ENCODE measurements at places on chromosomes 7 and 10.

DNA sequence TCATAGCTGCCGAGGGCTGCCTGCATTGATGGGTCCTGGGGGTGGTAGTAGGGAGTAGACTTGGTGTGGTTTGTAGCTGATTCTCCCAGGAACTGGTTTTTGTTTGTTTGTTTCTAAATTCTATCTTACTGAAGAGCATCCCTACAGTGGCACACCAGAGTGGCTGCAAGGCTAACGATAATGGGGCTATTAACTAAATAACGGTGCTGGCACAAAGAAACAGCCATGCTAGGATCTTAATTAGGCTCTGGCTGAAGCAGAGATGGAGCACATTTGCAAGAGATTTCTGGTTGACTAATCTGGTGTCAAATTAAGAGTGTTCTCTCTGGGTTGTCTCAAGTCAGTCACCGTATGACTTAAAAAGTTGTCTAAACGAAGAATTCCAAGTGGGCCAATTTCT, 590.0 kb downstream of the NRG3 start:
- DNase-seq = no peak

- no peak for DNase-seq
These were observed 187.9 kb downstream of the DIP2C start for GRCh38 chr10:501596-501995.

GRCh38 chr10:109984013-109984412, 23.8 kb upstream of the ADD3 start:
- DNase-seq = no peak

GRCh38 chr10:3784510-3785250, at the start of gene KLF6:
TSS of gene KLF6 (minus strand) at chr10:3785209. CDS start at chr10:3785014, 195 bp downstream.
- no peak for DNase-seq

DNA sequence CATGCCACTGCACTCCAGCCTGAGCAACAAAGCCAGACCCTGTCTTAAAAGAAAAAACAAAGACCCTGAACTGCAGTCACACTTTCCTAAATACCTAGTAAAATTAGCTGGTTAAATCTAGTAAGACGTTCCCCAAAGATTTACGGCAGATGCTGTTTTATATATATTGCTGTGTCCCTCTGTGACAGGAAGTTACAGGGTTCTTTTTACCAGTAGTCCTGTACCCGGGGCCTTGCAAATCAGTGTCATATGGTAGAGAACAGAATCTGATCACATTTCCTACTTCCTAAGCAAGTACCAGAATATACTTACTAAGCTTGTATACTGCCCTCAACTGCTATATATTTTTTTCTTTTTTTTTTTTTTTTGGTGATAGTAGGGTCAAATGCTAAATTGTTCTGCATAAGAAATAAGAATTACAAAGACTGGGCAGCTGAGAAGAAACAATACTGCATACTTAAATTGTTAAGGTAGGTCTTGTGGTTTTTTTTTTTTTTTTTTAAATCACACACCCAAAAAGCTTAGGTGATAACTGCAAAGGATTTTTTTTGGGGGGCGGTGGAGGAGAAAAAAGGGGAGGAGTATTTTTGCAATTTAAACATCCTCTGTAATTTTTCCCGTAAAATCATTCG, 27.3 kb upstream of the KMT2E start:
- no peak for DNase-seq

- no peak for DNase-seq
These were observed 472.9 kb upstream of the AKR1E2 start for GRCh38 chr10:4353059-4353655.

DNA sequence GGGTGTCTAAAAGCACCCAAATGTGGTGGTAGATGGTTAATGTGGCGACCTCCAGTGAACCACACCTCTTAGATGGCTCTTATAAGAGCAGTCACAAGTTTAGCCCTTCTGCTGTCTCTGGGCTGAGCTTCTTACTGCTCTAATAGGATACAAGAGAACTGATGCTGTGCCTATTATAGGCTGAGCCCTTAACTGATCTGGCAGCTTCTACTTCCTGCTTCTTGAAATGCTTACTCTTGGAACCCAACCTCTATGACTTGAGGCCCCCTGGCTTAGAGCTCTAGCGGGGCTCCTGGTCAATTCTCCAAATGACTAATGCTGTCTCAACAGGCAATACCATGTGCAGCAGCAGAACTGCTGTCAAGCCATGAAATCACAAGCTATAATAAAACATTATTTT, 35.0 kb upstream of the LSM8 start:
- no peak for DNase-seq

- DNase-seq = peak; percentile 93
These were observed 2.1 kb downstream of the GIGYF1 start for GRCh38 chr7:100691676-100692577.

DNA sequence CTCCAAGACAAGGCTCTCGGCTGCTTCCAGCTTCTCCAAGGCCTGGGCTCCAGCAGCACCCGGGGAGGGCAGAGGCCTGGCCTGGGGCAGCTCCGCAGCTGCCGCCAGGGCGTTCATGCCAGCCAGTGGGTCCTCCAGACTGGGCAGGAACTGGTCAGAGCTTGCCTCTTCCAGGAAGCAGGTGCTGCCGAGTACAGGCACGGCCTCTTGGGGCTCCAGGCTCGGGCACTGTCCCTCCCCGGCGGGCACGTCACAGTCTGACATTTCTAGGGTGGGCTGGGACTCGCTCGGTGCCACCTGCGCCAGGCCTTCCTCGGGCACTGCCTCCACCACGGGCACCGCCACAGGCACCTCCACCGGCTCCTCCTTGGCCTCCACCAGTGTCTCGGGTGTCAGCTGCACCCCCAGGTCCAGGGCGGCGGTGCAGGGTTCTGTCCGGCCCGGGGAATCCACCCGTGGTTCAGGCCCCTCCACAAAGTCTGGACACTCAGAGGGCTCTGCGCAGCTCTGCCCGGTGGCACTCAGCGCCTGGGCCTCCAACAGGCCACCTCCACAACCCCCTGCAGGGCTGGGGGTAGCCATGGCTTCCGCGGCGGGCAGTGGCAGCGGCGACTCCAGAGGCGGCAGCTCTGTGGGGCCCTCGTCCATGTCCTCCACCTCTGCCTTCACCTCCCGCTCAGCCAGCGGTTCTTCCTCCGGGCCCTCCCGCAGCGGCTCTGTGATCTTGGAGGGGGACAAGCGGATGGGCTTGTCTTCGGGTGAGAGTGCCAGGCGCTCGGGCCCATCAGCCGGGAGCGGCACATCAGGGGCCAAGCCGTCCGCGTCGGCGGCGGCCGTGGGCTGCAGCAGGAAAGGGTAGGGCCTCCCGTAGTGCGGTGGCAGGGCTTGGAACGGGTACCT, 52.9 kb downstream of the TNRC18 start:
- no peak for DNase-seq

DNA sequence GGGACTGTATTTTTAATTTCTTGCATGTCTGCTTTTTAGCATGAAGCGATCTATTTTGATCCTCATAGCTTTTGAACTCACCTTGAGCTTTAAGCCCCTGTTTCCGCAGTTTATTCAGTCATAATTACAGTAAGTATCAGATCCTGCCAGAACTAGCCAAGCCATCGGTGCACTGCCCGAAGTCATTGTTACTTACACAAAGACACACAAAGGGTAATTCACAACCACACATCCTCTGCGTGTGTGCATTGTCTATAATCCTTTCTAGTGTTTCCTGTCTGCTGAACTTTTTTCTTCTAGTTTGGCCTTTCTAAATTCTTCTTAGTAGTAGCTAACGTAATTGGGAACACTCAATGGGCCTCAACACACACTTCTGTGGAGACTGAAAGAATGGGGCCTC, 133.0 kb downstream of the SFMBT2 start:
- no peak for DNase-seq

GRCh38 chr10:13105184-13105583, 5.2 kb downstream of the OPTN start:
- no peak for DNase-seq

GRCh38 chr7:150780292-150780691, 19.9 kb downstream of the TMEM176B start:
- no peak for DNase-seq

- DNase-seq = no peak
These were observed 32.8 kb upstream of the ARHGAP12 start for GRCh38 chr10:31961277-31962074.

DNA sequence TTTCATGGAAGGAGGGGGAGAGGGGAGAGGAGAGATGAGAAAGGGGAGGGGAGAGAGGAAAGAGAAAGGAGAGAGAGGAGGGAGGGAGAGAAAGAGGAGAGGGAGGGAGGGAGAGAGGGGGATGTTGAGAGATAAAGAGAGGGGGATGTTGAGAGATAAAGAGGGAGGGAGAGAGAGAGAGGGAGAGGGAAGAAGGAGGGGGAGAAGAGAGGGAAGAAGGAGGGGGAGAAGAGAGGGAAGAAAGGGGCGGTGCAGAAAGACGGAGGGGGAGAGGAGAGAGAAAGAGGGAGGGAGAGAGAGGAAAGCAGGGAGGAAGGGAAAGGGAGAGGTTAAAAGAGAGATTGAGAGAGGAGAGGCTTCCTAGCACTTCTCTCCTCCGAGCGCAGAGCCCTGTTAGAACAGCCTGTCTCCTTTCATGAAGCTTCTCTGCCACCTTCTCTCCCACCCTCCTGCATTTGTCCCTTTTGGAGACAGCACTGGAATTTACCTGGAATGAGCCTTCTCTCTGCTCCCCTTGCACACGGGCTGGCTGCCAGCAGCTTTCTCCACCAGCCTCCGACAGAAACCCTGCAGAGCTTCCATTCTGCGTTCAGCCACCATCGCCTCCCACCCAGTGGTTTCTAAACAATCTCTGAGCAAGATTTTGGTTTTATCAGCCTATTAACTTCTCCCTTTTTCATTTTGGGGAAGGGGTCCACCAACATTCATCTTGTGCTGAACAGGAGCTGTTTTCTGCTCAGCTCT, 74.0 kb upstream of the CARD11 start:
- DNase-seq = no peak

DNA sequence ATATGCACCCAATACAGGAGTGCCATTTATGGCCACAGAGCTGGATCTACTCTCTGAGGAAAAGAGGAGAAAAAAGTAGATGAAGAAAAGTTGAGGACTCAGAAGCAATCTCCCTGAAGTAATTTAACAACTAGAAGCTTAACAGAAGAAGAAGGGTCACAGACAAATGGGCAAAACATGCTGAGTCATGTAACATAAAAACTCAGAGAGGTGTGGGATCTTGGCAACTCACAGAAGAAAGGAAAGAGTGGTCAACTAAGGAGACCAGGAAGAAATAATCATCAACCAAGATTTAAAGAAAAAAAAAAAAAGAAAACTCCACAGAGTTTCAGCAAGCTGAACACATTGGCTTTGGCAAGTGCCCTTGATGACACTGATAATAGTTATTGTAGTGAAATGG, 51.8 kb upstream of the BET1 start:
- DNase-seq = no peak

DNA sequence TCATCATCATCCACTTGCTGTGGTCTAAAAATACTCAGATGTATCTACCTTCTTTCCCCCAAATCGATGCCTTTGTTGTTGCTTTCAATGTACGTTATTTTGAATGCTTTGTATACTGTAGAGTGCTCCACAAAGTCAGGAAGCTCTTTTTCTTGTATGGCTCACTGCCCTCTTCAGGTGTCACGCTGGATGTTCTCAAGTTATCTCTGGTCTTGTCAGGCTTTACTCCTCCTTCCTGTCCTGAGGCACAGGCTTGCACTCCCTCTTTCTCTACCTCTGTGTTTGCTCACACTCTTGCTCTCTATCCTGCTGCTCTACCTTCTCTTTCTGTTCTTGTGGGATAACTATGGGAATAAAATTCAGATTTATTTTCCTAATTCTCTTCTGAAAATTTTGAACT, 381.3 kb downstream of the NRG3 start:
- no peak for DNase-seq

- DNase-seq = no peak
These were observed 46.6 kb upstream of the ABLIM1 start for GRCh38 chr10:114704679-114705078.

DNA sequence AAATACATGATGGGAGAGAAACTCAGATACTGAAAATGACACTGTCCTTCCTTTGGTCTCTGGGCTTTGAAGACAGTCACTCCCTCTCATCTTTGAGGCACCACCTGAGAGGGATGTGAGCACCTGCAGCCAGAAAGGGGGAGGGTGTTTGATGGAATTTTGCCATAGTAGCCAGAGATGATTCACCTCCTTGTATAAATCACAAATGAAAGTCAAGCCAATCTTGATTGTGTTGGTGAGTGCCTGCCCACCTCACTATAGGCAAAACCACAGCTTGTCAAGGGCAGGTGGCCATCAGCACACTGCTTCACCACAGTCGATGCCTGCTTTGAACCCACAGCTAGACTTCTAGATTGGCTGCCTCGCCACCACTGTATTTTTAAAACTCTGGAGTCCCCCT, 48.2 kb downstream of the PON1 start:
- DNase-seq = no peak

DNA sequence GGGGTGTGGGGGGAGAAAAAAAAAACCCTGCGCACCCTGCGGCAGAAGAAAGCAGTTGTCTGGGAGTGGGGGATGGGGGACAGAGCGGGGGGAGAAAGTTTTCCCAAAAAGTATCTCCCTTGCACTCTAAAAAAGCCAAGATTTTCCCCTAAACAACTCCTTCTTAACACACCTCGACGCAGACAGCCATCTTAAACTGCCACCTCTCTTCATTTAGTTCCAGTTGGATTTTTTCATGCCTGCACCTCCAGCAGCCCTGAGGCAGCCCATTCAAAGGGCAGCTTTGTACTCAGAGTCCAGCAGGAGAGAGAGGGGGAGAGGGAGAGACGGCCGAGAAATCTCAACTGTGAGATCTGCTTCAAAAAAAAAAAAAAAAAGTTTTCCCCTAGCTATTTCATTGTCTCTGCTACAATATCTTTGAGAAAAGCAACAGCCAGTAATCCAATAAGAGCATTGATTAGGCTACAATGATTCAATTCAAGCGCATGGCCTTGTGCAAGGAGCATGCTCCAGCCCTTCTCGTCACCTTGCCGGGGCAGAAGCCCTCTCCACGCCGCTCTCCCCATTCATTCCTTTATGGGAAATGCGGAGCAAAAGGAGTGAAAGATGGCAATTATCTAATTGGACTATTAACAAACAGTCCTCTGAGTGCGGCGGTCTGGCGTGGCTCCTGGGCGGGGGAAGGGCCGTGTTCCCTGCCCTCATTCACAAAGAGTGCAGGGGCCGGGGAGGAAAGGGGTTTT, 939 bp upstream of the VAX1 start:
- no peak for DNase-seq

DNA sequence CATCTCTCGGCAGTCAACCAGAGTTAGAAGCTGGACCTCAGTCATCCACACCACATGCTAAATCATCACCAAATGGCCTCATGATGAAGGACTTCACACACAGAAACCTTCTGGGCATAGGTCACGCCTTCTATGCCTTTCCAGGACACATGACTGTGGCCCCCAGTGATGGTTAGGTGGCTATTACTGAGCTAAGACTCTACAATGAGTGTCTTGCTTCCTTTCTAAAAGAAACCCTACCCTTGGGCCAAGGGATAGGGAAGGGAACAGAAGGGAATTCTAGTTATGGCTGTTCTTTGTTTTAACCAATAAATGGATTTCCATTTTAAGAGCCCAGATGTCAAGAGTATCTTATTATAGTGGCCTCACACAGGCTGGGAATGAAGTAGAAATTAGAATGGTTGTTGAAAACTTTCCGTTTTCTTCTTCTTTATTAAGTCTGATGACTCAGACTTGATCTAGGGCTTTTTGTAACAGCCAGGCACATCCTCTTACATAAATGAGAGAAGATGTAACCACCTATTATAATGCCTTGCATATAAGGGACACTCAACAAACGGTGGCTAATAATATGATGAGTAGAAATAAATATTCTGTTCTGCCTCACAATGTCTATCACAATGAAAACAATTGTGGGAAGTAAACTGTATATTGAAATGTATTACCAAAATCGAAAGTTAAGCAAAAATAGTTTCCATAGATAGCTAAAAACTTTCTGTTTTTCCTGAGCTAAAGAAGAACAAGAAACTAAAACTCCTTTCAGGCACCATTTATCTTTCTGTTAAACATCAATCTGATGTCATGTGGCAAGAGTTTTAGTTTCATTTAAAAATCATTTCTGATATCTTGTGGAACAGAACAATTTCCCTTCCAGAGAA, 62.5 kb upstream of the TOMM7 start:
- no peak for DNase-seq
